ENCODE measurements at places on chromosomes 2 and 18.

DNA sequence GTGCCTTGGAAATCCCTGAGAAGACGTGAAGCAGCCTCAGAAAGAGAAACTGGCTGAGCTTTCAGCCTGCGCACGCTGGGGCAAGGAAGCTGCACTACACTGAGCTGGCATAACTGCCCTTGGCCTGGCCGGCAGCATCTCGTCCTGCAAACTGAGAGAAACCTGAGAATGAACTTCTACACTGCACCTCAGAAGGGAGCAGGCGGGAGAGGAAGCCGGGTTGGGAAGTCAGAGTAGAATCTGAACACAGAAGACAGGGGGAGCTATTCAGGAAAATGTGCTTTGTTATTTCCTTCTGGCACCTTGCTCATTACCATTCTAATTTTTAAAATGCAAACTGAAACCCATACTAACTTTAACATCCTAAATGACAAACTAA is 70.9 kb downstream of the ZEB2 start:
- no peak for DNase-seq

DNA sequence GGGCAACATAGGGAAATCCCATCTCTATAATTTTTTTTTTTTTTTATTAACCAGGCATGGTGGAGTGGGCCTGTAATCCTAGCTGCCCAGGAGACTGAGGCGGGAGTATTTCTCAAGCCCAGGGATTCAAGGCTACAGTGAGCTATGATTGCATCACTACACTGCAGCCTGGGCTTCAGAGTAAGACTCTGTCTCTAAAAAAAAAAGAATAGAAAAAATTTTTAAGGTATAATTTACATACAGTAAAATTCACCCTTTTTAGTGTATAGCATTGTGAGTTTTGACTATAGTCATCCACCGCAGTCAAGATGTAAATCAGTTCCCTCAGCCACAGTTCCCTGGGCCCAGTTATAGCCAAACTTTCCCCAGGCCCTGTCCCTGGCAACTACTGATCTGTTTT is 57.1 kb upstream of the MSH6 start:
- no peak for DNase-seq

DNA sequence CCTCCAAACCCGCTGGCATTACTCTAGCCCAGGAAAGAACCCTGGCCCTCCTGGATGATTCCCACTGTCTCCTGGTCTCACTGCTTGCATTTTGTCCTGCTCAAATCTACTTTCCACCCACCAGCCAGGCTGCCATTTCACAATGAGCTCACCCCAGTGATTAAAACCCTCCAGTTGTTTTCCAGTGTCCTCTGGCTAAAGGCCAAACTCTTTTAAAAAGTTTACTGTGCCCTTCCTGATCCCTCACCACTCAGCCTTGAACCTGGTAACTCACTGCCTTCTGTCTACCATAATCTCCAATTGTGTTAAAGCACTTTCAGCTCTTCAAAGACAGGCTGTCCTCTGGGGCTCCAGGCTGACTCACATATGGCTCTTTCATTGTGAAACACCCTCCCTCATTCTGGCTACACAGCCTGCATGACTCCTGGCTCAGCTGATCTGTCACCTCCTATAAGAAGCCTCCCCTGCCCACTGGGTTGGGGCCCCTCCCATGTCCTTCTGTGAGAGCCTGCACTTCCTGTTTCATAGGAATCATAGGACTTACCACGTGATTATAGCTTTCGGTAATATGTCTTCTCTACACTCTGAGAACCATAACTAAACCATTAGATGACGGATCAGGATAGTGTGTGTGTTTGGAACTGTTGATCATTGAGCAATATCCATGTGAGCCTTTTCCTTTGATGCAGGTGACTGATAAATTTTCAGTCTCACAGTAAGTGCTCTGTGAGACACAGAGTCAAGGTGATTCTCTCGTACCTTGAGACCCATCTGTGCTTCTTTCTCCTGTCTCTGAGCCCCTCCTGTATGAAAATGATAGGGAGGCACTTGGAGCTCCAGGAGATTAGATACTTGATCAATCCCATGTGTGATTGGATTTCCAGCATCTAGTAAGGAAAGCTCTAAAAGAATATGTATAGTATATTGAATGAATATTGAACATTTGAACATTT is 590.8 kb upstream of the ID2 start:
- peak; percentile 70 for DNase-seq

GRCh38 chr18:62420151-62420512 is 95.0 kb downstream of the TNFRSF11A start:
- peak; percentile 5 for DNase-seq

GRCh38 chr18:11268153-11268552 is 118.8 kb upstream of the PIEZO2 start:
- DNase-seq = no peak

- no peak for DNase-seq
Measured at GRCh38 chr2:74414441-74414840, 7.0 kb downstream of the C2orf81 start.

- DNase-seq = no peak
Measured at GRCh38 chr2:105391763-105392662, 6.8 kb downstream of the FHL2 start.

DNA sequence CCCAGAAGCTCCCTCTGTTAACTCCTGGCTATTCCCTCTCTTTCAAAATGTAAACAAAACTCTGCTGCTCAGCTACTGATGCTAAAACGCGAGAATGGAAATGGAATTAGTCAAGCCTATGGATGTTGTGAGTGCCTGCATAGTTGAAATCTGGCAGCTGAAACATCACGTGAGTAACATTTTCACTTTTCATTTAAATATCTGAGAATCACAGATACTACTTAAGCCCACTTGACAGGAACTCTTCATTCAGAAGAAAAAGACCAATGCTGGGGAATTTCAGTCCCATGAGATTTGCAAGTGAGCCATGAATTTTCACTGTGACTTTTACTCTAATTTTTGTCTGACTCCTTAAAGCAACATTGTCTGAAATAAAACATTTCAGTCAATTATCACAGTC is 215.3 kb upstream of the SESTD1 start:
- DNase-seq = no peak

DNA sequence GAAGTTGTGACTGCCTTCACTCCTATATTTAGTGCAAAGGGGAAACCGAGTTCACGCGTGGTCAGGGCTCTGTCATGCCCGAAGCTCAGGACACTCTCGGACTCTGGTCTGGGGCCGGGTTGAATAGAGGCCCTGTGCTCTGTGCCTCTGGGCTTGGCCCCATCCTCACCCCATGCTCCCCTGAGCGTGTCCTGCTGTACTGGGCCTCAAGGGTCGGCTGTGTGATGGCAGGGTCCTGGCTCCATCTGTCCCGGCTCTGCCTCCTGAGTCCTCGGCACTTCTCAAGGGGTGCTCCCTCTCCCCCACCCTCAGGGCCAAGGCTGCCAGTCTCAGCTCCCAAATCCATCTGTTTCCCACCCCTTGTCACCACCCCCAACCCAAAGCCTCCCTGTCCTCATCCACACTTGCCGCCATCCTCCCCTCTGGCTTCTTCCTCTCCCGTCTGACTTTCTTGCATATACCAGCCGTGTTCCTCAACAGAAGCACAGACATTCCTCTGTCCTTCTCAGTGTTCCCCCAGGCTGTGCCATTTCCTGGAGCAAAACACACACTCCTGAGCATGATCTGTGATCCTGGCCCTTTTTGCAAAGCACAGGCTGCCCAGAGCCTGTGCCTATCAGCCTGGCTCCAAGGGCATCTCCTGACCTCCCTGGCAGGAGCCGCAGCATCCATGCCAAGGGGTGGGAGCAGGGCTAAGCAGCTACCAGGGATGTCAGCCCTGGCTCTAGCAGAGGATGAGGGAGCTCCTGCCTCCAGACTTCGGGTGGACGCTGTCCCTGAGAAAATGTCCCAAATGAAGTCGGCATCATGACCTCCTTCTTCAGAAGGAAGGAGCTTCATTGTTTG is 64.2 kb upstream of the OTOS start:
- no peak for DNase-seq

DNA sequence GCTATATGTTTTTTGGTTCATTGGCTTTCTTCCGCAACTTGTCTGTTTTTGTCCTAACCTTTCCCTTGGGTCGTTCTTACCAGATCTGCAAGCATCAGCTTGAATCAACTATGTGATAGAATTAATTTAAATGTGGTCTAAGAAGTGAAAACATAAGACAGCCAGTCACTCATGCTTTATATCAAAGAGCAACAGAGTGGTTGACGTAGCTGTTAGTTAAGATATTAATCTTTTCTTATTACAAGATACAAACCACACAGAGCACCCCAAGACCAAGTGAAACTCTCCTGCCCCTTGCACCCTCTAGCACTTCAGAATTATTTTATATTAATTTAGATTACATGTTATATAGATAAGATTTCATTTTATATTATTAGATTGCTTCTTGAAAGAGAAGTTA is 15.2 kb downstream of the IL18RAP start:
- DNase-seq = no peak

GRCh38 chr2:211468877-211469663 is 912.7 kb downstream of the CPS1 start:
- DNase-seq = no peak

DNA sequence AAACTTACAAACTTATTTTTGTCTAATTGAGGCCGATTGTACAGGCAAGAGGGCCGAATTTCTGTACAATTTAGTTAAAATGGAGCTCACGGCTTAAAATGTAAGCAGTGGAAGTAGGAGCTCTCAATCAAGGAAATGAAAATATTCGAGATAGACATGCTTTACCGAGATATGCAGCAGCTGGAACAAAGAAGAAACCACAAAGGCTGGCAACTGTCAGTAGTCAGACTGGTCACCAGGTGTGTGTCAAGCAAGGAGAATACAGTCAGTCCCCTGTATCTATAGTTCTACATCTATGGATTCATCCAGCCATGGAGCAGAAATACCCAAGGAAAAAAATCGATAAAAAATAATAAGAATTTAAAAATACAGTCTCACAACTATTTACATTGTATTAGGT is 122.6 kb downstream of the WDSUB1 start:
- DNase-seq = no peak

GRCh38 chr2:240958366-240959213 is 39.8 kb upstream of the SNED1 start:
- DNase-seq = no peak

DNA sequence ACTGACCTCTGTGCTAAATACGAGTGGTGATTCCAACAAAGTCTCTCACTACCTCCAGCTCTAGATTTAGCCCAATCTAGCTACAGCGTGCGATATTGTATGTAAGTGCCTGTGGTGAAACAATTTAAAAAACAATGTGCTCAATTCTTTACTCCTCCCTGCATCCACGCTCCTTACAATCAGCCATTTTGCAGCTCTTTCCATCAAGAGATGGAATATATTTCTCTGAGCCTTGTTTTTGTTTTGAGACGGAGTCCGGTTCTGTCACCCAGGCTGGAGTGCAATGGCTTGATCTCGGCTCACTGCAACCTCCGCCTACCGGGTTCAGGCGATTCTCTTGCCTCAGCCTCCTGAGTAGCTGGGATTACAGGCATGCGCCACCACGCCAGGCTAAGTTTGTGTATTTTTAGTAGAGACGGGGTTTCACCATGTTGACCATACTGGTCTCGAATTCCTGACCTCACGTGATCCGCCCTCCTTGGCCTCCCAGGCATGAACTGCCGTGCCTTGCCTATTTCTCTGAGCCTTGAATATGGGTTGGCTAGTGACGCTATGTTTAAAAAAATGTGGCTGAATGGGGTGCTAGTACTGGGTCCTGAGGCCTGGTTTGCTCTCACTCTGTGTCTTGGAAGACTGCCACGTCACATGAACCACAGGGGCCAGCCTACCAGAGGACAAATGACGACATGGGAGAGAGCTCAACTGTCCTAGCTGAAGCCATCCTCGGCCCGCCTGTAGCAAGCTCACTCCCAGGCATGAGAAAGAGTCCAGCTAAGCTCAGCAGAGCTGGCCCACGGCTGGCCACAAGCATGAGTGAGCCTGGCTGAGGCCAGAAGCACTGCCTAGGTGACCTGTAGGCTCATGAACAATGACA is 14.8 kb downstream of the WDFY1 start:
- DNase-seq = no peak
